ENCODE measurements at places on chromosomes 7 and 10.

DNA sequence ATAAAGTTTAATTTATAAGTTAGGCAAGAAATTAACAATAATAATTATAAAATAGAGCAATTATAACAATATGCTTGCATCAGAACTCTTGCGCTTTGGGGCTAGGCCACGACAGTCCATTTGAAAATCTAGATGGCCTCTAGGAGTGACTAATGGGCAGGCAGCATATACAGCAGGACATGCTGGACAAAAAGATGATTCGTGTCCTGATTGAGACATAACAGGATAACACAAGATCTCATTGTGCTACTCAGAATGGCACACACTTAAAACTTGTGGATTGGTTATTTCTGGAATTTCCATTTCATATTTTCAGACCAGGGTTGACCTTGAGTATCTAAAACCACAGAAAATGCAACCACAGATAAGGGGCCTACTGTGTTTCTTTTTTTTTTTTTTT, 27.5 kb downstream of the CTNNA3 start:
- DNase-seq: no peak

- no peak for DNase-seq
Measured at GRCh38 chr7:95421847-95422444, 12.9 kb downstream of the PON2 start.

GRCh38 chr10:129709627-129710509, 242.8 kb downstream of the MGMT start:
- DNase-seq: no peak

DNA sequence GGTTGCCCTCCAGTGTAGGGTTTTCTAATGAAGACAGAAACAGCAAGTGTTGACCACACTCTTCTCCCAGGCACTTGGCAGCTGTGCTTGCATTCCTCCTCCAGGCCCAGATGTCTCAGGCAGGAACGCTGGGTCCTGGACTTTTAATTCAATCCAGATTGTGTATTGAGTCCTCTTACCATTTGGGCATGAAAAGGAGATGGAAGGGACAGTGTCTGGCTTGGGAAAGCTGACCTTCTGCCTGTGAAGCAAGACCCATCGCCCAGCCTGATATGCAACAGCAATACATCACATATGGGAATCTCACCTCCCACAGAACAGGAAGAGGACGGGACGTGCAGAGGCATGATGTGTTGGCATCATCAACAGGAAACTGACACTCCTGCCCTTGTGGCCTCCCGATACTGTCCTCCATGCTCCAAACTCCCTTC, 174.4 kb upstream of the LYZL2 start:
- no peak for DNase-seq

- no peak for DNase-seq
Measured at GRCh38 chr7:119232091-119232490, 1007.6 kb downstream of the ANKRD7 start.

DNA sequence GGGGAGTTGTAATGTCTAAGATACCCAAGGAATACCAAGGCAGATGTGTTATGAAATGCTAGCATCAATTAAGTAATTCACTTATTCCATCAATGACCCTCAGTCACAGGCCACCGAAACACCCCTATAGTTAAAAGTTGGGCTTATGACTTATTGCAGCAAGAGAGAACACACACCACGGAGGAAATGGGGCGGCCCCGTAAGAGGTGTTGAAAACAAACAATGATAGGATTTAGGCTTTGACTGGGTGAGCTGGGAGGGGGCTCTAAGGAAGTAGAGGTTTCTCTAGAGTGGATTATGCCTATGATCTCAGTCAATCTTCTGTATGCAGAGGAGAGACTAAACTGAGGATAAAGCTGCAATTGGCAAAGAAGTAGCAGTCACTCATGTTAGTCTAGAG, 45.4 kb upstream of the PRKCQ start:
- no peak for DNase-seq

- DNase-seq: no peak
Measured at GRCh38 chr7:100437150-100438100, 1.1 kb upstream of the PPP1R35 start.

GRCh38 chr10:99540657-99541531, 8.2 kb downstream of the NKX2-3 start:
- no peak for DNase-seq

- peak; percentile 75 for DNase-seq
Measured at GRCh38 chr10:11141571-11142091, 124.0 kb downstream of the CELF2 start.

DNA sequence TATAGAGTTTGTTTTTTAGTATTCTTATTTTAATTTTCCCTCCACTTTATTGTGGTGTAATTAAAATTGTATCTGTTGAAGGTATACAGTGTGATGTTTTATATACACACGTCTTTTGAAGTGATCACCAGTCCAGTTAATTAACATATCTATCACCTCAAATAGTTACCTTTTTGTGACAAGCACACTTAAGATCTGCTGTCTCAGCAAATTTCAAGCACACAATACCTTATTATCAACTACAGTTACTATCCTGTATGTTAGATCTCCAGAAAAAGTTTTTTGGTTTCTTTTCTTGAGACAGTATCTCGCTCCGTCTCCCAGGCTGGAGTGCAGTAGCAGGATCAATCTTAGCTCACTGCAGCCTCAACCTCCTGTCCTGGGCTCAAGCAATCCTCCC, 8.7 kb downstream of the WIPI2 start:
- DNase-seq: no peak

DNA sequence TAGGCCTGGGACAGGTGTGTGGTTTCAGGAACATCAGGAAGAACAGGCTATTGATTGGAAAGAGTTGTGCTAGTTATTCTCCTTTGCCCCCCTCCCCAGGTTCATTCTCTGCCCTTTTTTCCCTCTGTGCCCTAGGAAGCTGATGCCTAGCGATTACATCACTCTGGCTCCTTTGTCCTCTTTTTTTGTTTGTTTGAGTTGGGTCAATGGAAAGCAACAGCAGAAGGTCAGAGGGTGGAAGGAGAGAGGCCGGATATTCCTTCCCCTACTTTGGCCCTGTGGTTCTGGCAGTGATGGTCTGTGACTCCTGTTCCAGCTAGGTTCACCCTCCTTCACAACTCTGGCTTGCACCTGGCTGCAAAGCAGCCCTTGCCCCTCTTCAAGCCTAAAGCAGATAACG, 18.9 kb downstream of the LOXL4 start:
- DNase-seq: no peak

DNA sequence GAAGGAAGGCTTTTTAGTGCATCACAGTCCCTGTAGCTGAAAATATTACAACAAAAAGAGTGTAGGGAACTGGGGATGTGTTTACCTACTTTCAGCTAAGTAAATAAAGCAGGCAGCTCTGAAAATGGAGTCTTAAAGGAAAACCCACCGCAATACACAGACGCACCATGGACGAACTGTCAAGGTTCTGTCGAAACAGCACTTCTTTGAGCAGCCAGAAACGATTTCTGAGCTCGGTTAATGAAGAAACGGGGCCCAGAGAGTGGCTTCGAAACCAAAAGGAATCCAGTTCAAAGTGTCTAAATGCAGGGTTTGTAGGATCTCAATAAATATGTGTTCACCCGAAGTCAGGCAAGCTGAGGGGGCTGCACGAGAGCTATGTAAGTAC, 275.4 kb upstream of the NEBL start:
- no peak for DNase-seq

DNA sequence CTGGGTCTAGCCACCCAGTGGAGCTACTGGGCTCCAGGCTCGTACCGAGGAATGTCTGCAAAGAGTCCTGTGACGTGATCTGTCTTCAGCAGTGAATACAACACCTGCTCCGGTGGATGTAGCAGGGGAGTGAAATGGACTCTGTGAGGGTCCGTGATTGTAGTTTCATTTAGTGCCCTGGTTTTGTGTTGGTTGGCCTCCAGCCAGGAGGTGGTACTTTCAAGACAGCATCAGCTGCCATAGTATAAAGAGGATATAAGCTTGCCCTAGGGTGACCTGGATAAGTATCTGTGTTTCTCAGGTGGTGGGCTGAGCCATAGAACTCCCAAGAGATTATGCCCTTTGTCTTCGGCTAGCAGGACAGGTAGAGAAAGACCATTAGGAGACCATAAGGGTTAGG, 24.6 kb upstream of the WNT2 start:
- DNase-seq: no peak

- DNase-seq: no peak
Measured at GRCh38 chr10:131743190-131744151, 157.3 kb upstream of the PPP2R2D start.

DNA sequence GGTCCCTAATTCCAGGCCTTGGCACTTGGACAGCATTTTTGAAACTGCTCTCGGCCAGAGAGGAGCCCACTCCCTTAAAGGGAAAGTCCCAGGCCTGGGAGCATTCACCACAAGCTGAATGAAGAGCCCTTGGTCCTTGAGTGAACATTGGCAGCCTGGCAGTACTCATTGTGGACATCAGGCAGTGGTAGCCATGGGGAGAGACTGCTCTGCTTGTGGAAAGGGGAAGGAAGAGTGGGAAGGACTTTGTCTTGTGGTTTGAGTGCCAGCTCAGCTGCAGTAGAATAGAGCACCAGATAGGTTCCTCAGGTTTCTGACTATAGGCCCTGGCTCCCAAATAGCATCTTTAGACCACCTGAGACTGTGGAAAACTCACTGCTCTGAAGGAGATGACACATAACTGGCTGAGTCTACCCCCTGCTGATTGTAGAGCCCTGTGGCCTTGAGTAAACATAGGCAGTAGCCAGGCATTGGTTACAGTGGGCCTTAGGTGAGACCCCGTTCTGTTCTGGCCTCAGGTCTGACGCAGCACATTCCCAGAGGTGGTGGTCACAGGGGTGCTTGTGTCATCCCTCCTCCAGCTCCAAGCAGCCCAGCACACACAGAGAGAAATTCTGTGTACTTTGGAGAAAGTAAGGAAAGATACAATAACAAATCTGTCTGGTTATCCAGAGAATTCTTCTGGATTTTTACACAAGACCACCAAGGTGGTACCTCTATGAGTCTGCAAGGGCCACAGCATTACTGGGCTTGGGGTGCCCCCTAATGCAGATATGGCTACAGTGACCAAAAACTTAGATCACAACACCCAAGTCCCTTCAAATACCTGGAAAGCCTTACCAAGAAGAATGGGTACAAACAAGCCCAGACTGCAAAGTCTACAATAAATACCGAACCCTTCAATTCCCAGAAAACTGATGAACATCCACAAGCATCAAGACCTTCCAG, 153.8 kb downstream of the GNAI1 start:
- peak; percentile 7 for DNase-seq

- no peak for DNase-seq
Measured at GRCh38 chr7:2632733-2633537, 1.1 kb downstream of the TTYH3 start.
